Sigmoid colon (tissue), 7 donors: ENCODE measurements at places on chromosomes 7 and 10. TPM values are rescaled to one million over a fixed set of nuclear protein-coding genes. Genes with fewer than 3 reads are reported as not detected.

GRCh38 chr7:50335795-50336754, 31.6 kb downstream of the IKZF1 start:
- H3K4me1 ChIP-seq: no peaks in the 10 kb centered on the region
- no peaks in the 10 kb centered on the region for H3K36me3 ChIP-seq
- H3K4me3 ChIP-seq: no peak overlapping the region
- peaks cover 4% of the 10 kb centered on the region for H3K27me3 ChIP-seq
- no peak overlapping the region for H3K27ac ChIP-seq
- peak; percentile 61 for DNase-seq

GRCh38 chr10:22317076-22317370, 835 bp downstream of the COMMD3 start:
- DNase-seq: no peak
- peak overlapping the region; percentile 79 for H3K4me3 ChIP-seq
- no peaks in the 10 kb centered on the region for H3K36me3 ChIP-seq
- H3K27ac ChIP-seq: peak overlapping the region; percentile 96
- H3K27me3 ChIP-seq: peaks cover under 1% of the 10 kb centered on the region

- no peak overlapping the region for H3K4me3 ChIP-seq
- H3K27ac ChIP-seq: peak overlapping the region; percentile 50
- H3K36me3 ChIP-seq: peaks cover 35% of the 10 kb centered on the region
- DNase-seq: peak; percentile 63
- no peaks in the 10 kb centered on the region for H3K27me3 ChIP-seq
These were observed 35.1 kb downstream of the PLAC9 start for GRCh38 chr10:80167471-80168161.

- peaks cover 38% of the 10 kb centered on the region for H3K4me1 ChIP-seq
- no peak overlapping the region for H3K4me3 ChIP-seq
- H3K27me3 ChIP-seq: no peaks in the 10 kb centered on the region
- H3K36me3 ChIP-seq: peaks cover 9% of the 10 kb centered on the region
- no peak overlapping the region for H3K27ac ChIP-seq
These were observed 91.5 kb downstream of the KMT2C start for GRCh38 chr7:152344253-152344652.

GRCh38 chr10:74189999-74190421, 39.0 kb downstream of the ADK start:
- H3K27me3 ChIP-seq: no peaks in the 10 kb centered on the region
- no peak for DNase-seq
- H3K36me3 ChIP-seq: no peaks in the 10 kb centered on the region
- peaks cover 12% of the 10 kb centered on the region for H3K4me1 ChIP-seq
- H3K4me3 ChIP-seq: no peak overlapping the region
- peak overlapping the region; percentile 66 for H3K27ac ChIP-seq

GRCh38 chr10:19968745-19969144, 152.5 kb downstream of the PLXDC2 start:
- no peak overlapping the region for H3K27ac ChIP-seq
- no peaks in the 10 kb centered on the region for H3K27me3 ChIP-seq
- H3K4me1 ChIP-seq: peaks cover 9% of the 10 kb centered on the region
- no peak for DNase-seq

- H3K27me3 ChIP-seq: no peaks in the 10 kb centered on the region
- H3K4me1 ChIP-seq: no peaks in the 10 kb centered on the region
- H3K36me3 ChIP-seq: no peaks in the 10 kb centered on the region
- peak; percentile 25 for DNase-seq
- H3K27ac ChIP-seq: no peak overlapping the region
These were observed 573.9 kb downstream of the TCERG1L start for GRCh38 chr10:130737621-130738020.

The LFNG gene
- 5.0 TPM for total RNA-seq

The AP4M1 gene
- total RNA-seq: 19.9 TPM

The TAS2R3 gene
- total RNA-seq: 0.66 TPM

The DYDC2 gene
- not detected for total RNA-seq

The CH25H gene
- 6.7 TPM for total RNA-seq

The ORC5 gene
- 30.8 TPM for total RNA-seq

The FANK1 gene
- total RNA-seq: 3.5 TPM

The GALNT17 gene
- 15.6 TPM for total RNA-seq

The FAM237B gene
- not detected for total RNA-seq

The CLDN4 gene
- total RNA-seq: 0.16 TPM

The VGF gene
- 0.68 TPM for total RNA-seq

The CRPPA gene
- 4.7 TPM for total RNA-seq
